Osteocyte (in vitro differentiated cells): ENCODE measurements at places on chromosomes 7 and 10.

DNA sequence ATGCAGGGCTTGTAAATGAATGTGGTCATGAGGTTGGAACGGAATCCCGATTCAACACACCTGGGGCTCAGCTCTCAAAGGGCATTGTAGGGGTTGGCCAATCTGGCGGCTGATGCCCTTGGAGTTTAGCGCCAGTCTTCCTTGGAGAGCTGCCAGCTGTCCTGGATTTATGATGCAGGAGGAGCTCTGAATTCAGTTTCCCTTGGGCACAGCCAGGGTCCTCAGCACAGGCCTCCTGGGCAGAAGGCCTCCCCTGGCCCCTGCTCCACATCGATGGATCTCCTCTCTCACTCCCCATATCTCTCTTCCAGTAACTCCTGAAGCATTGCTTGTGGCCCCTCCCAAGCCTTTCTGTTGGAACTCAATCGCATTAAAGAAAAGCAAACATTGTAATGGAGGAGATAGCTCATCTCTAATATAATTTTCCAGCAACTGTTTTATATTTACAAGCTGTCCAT is 985 bp upstream of the CYTH3 start:
- no peak for DNase-seq

DNA sequence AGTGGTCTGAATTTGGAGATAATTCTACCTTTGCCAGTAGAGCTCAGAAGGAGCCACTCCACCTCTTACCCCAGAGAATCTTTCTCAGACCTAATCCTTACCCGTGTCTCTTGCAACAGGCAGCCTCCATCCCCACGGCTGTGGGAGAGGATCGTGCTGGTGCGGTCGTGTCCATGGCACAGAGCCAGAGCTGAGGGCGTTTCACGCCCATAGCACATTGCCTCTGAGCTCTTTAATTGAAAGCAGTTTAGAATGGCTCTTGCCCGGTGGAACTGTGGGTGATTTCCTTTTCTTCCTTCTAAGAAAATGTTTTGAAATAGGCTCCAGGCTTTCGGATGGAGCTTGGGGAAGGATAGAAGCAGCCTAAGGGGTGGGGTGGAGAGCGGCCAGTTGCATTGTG is 41.5 kb downstream of the PRF1 start:
- DNase-seq: no peak

DNA sequence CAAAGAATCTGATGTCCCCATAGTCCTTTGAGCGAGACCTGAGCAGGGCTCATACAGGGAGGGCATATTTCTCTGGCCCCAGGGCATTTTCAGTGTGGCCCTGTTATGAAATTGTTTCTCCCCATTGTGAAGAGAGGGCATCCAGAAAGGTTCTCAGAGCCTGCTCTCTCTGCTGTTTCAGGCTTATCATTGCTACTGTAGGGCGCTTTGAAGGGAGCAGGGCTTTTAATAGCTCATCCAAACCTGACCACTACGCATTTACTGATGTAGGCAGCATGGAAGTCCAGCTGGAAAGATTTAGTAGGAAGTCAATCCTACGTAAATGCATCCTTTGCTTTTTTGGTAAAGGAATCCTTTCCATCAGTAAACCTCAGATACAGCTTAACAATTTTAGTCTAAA is 68.1 kb downstream of the PRPF18 start:
- DNase-seq: no peak

DNA sequence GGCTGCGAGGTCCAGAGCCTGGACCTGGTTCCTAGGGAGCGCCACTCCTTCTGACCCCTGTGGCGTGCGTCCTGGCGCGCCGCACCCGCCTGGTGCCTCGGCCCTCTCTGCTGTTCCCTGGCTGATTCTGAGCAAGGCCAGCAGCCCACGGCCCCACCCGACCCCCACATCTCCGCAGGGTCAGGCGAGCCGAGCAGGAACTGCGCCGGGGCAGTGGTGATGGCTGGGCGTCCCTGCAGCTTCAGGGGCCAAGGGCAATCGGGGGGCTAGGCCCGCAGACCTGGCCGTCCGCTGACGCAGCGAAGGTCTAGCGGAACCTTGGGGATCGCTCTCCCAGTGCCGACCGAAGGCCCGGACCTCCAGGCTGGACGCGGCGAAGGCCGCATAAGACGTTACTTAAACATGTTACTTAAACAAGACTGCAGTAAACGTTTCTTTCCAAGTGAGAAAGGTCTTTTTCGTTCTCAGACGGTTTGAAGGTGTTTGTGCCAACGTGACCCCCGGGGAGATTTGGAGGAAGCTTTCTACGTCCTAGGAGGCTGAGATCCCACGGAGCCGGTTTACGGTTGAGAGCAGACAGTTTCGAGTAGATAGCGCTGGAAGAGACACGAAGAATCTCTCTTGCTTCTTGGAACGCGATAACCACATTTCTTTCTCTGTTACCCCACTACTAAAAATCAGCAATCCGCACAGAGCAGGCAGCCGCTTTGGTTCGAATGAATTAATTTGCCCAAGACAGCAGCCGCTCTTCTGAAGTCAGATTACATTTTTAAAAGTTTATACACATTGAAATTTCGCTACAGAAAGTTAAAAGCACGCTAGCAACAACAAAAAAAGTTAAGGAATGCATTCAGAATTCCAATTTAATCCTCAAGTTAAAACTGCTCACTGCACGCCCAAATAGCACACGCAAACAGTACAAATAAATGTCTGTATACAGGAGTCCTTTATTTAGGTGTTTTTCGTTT is 4.9 kb upstream of the NKX2-3 start:
- DNase-seq: no peak

- no peak for DNase-seq
These were observed 26.2 kb upstream of the CDCA7L start for GRCh38 chr7:21971780-21972396.

GRCh38 chr7:144854839-144855424 is 19.1 kb upstream of the TPK1 start:
- DNase-seq: no peak

DNA sequence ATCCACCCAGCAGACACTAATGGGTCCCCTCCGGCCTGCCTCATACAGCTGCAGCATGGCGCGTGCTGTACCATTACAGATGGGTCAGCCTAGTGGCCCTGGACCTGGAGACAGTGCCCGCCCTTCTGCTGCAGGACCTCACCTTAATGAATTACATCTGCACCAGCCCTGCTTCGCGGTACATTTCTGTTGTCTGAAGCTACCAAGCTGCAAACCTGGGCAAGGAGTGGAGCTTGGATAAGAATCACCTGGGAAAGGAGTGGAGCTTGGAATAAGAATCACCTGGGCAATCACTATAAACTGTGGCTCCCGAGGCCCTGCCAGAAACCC is 33.0 kb upstream of the EN2 start:
- DNase-seq: no peak
